ENCODE measurements at places on chromosomes 2 and 18.

- H3K4me3 ChIP-seq: no peak overlapping the region
- H3K4me1 ChIP-seq: no peaks in the 10 kb centered on the region
- H3K27ac ChIP-seq: no peak overlapping the region
- H3K27me3 ChIP-seq: no peaks in the 10 kb centered on the region
- DNase-seq: no peak
Measured at GRCh38 chr2:241072553-241073165, 29.4 kb downstream of the MTERF4 start.

DNA sequence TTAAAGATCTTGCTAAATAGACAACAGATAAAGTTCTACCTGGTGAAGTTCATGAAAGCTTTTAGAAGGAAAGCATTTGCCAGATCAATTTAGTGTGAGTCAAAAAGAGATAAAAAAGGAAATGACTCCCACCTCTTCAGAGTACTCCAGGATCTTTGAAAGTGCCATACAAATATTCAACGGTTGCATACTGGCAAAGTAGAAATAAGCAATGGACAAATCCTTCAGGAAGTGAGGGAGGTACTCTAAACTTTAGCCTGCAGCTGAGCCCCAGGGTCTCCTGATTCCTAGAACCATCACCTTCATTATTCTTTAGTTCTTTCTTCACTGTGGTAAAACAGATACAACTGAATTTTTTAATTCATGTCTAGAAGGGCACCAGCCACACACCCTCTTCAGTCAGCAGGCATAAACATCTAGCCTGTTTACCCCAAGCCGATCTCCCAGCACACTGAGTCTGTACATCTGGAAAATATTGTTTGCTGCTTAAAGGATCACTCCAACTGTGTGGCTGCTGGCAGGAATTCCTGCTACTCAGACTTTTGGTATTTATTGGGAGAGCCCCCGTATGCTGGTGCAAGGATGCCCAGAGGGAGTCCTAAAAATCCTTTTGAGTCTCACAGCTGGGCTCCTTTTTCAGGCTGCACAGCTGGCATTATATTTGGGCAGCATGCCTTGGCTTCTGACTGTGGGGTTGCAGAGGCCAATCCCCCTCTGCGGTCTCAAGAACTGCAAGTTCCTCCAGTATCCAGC, 72.3 kb upstream of the SESTD1 start:
- no peak overlapping the region for H3K4me3 ChIP-seq
- DNase-seq: peak; percentile 7
- no peak overlapping the region for H3K27ac ChIP-seq
- peaks cover 2% of the 10 kb centered on the region for H3K4me1 ChIP-seq
- H3K36me3 ChIP-seq: no peaks in the 10 kb centered on the region
- no peaks in the 10 kb centered on the region for H3K27me3 ChIP-seq

- peaks cover 7% of the 10 kb centered on the region for H3K4me1 ChIP-seq
- peaks cover 11% of the 10 kb centered on the region for H3K36me3 ChIP-seq
- no peaks in the 10 kb centered on the region for H3K27me3 ChIP-seq
- H3K27ac ChIP-seq: no peak overlapping the region
- H3K4me3 ChIP-seq: no peak overlapping the region
- DNase-seq: peak; percentile 30
Measured at GRCh38 chr2:233300401-233300800, 7.2 kb upstream of the SAG start.

DNA sequence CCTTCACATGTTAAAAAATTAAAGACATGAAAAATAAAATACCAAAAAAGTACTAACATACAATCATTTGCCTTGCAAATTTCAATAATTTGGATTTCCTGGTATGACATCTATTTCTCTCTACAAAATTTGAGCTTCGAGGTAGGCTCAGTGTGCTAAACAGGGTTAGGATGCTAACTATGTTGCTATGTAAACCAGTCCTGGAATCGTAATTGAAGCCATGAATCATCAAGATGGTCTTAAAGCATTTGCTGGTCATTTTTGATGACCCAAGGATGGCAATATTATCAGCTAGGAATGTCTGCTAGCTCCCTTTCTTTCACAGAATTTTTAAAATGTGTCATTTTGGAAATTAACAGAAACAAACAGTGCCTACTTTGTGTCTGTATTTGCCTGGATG, 107.9 kb upstream of the TTC39C start:
- peak; percentile 32 for DNase-seq
- H3K36me3 ChIP-seq: no peaks in the 10 kb centered on the region
- peaks cover 1% of the 10 kb centered on the region for H3K27me3 ChIP-seq

- peaks cover 2% of the 10 kb centered on the region for H3K36me3 ChIP-seq
- H3K4me1 ChIP-seq: peaks cover 6% of the 10 kb centered on the region
- H3K27ac ChIP-seq: peak overlapping the region; percentile 36
- peak; percentile 89 for DNase-seq
Measured at GRCh38 chr2:175154661-175155082, 13.3 kb downstream of the ATF2 start.

GRCh38 chr2:45180033-45180746, 170.9 kb upstream of the SIX2 start:
- no peak overlapping the region for H3K4me3 ChIP-seq
- peak; percentile 53 for DNase-seq
- H3K4me1 ChIP-seq: peaks cover 16% of the 10 kb centered on the region
- H3K36me3 ChIP-seq: no peaks in the 10 kb centered on the region
- no peak overlapping the region for H3K27ac ChIP-seq
- H3K27me3 ChIP-seq: peaks cover 4% of the 10 kb centered on the region

GRCh38 chr2:109239720-109240119, 110.7 kb downstream of the SH3RF3 start:
- no peaks in the 10 kb centered on the region for H3K36me3 ChIP-seq
- peaks cover 50% of the 10 kb centered on the region for H3K4me1 ChIP-seq
- DNase-seq: peak; percentile 83
- peak overlapping the region; percentile 62 for H3K27ac ChIP-seq
- H3K4me3 ChIP-seq: no peak overlapping the region
- no peaks in the 10 kb centered on the region for H3K27me3 ChIP-seq

DNA sequence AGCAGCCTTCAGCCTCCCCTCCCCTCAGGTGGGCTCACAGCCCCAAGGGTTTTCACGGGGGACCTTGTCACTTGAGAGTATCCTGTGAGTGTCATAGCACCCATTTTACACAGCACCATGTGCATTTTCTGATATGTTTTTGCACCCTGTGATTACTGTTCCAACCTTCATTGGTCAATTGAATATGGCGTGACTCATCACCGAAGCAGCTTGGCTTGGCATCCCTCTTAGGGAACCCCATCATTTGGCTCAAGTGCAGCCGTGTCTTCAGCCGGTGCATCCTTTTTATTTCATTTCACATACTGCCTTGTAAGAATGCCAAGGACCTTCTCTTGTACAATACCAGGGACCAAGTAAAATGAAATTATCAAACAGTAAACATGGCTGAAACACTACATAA, 57.6 kb downstream of the NPAS2 start:
- no peak overlapping the region for H3K4me3 ChIP-seq
- H3K36me3 ChIP-seq: no peaks in the 10 kb centered on the region
- no peaks in the 10 kb centered on the region for H3K27me3 ChIP-seq
- peaks cover 8% of the 10 kb centered on the region for H3K4me1 ChIP-seq
- DNase-seq: peak; percentile 63
- no peak overlapping the region for H3K27ac ChIP-seq

GRCh38 chr2:102187496-102188150, 800 bp downstream of the IL1RL2 start:
- DNase-seq: peak; percentile 10
- peak overlapping the region; percentile 17 for H3K4me3 ChIP-seq
- peaks cover 1% of the 10 kb centered on the region for H3K4me1 ChIP-seq
- H3K36me3 ChIP-seq: no peaks in the 10 kb centered on the region

DNA sequence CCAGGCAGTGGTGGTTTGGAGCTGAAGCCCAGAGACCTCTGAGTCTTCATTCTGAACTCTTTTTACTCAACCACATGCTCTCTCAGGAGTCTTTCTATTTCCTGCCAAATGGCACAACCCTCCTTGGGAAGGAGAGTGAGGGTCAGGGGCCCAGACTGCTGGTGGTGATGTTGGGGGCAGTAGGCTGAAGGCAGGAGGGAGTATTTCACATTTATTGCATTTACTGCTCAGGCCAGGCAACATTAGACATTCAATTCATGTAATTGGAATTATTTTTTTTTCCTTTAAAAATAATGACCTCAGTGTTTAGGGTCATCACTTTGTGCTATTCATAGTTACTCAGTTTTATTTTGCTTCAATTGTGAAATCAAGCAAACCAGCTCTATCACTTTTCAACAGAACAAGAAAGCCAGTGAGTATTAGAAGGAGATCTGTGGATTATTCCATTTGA, 311.3 kb upstream of the NT5C1B start:
- no peak overlapping the region for H3K27ac ChIP-seq
- H3K4me1 ChIP-seq: peaks cover 7% of the 10 kb centered on the region
- H3K4me3 ChIP-seq: no peak overlapping the region
- no peaks in the 10 kb centered on the region for H3K27me3 ChIP-seq
- no peak for DNase-seq
- no peaks in the 10 kb centered on the region for H3K36me3 ChIP-seq

DNA sequence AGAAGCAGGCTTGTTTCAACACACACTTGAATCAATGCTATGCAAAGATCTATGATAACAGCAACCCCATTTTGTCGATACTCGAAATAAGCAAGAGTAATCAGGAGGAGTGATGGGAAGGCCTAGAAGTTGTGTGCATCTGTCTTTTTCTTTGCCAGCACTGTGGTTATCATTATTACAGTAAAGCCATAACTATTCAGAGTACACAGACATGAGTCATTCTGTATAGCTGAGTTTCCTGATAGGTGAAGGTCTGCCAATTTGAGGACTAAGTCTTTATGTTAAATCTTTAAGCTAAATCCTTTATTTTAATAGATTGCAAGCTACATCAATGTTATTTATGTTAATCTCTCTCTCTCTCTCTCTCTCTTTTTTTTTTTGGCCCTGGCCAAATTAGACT, 1344.4 kb upstream of the CELF4 start:
- no peak overlapping the region for H3K27ac ChIP-seq
- no peaks in the 10 kb centered on the region for H3K4me1 ChIP-seq
- H3K36me3 ChIP-seq: no peaks in the 10 kb centered on the region
- H3K4me3 ChIP-seq: no peak overlapping the region
- DNase-seq: no peak

GRCh38 chr18:73503326-73503725, 635.5 kb upstream of the NETO1 start:
- H3K4me1 ChIP-seq: no peaks in the 10 kb centered on the region
- H3K27ac ChIP-seq: no peak overlapping the region
- DNase-seq: peak; percentile 41
- H3K36me3 ChIP-seq: no peaks in the 10 kb centered on the region
- no peak overlapping the region for H3K4me3 ChIP-seq

GRCh38 chr2:239944694-239945551, 80.2 kb downstream of the NDUFA10 start:
- H3K36me3 ChIP-seq: no peaks in the 10 kb centered on the region
- H3K27me3 ChIP-seq: no peaks in the 10 kb centered on the region
- DNase-seq: peak; percentile 44
- H3K4me1 ChIP-seq: no peaks in the 10 kb centered on the region
- no peak overlapping the region for H3K4me3 ChIP-seq

GRCh38 chr18:23824240-23824639, 135.0 kb downstream of the LAMA3 start:
- H3K27ac ChIP-seq: no peak overlapping the region
- H3K4me3 ChIP-seq: no peak overlapping the region
- no peaks in the 10 kb centered on the region for H3K27me3 ChIP-seq
- H3K36me3 ChIP-seq: no peaks in the 10 kb centered on the region
- DNase-seq: peak; percentile 16

GRCh38 chr2:25310965-25311864, 30.5 kb downstream of the DNMT3A start:
- peaks cover 7% of the 10 kb centered on the region for H3K4me1 ChIP-seq
- no peaks in the 10 kb centered on the region for H3K27me3 ChIP-seq
- peaks cover 39% of the 10 kb centered on the region for H3K36me3 ChIP-seq
- no peak overlapping the region for H3K4me3 ChIP-seq

DNA sequence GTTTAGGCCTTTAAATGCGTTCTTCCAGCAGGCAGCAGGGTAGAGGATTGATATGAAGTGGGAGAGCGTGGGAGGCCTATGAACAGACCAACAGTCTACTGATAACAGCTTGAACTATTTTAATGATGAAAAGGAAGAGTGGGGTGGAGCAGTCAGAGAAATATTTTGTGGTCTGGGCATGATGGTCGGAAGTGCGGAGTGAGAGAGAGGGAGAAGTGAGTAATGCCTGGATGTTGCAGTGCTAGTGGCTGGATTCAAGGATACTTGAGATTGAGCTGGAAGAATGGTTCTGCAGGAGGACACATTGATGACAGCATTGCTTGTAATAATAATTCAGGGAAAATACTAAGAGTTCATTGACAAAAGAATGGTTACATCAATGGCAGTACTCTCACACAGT, 151.0 kb upstream of the DAPL1 start:
- H3K27ac ChIP-seq: no peak overlapping the region
- H3K4me1 ChIP-seq: no peaks in the 10 kb centered on the region
- peak; percentile 92 for DNase-seq
- H3K36me3 ChIP-seq: peaks cover 3% of the 10 kb centered on the region
- no peaks in the 10 kb centered on the region for H3K27me3 ChIP-seq

DNA sequence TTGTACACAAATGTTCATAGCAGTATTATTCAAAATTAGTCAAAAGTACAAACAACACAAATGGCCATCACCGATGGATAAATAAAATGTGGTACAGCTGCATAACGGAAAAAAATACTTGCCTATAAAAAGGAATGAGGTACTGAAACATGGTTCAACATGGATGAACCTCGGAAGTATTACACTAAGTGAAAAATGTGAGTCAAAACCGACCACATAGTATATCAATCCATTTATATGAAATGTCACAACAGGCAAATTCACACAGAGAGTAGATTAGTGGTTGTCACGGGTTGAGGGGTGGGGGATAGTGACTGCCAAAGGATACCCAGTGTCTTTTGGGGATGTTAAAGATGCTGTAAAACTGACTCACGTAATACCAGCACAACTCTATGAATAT, 3.5 kb downstream of the SS18 start:
- H3K4me3 ChIP-seq: no peak overlapping the region
- peaks cover 9% of the 10 kb centered on the region for H3K36me3 ChIP-seq
- no peak overlapping the region for H3K27ac ChIP-seq
- no peaks in the 10 kb centered on the region for H3K4me1 ChIP-seq
- DNase-seq: no peak
- H3K27me3 ChIP-seq: no peaks in the 10 kb centered on the region

DNA sequence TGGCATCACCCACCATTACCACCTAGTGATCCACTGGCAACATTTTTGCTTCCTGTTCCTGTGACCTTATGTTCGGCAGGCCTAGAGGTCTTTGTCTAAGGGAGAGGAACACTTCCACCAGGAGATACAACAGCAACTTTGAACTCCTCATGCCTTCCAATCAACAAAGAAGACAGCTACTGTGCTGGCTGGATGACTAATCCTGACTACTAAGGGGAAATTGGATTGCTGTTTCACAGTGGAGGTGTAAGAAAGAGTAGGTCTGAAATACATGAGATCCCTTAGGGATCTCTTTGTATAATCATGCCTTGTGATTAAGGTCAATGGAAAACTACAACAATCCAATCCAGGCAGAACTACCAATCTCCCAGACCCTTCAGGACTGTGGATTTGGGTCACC, 45.2 kb downstream of the EIF2AK3 start:
- H3K4me1 ChIP-seq: no peaks in the 10 kb centered on the region
- H3K4me3 ChIP-seq: no peak overlapping the region
- peak; percentile 28 for DNase-seq
- H3K27ac ChIP-seq: no peak overlapping the region
